ENCODE measurements at places on chromosomes 2 and 18.

GRCh38 chr2:43540021-43540779 is 55.6 kb downstream of the THADA start:
- DNase-seq, result no peak

DNA sequence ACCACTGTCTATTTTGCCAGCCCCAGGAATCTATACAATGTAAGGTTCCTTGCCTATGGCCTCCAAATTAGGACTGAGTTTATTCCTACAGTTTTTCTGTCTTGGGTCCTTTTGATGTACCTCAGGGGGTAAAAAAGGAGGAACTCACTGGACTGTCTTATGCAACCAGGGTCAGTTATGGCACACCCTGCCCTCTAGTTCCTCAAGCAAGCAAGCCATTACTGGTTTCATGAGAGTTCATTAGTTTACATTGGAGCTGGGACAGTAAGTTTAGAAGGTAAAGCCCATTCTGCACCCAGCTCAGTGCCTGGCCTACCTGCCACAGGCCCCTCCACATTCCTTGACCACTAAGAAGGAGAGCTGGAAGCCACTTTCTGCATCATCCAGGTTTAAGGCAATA is 68.7 kb upstream of the WIPF1 start:
- no peak for DNase-seq

GRCh38 chr18:28099237-28099636 is 77.7 kb downstream of the CDH2 start:
- DNase-seq, result no peak

- no peak for DNase-seq
These were observed 77.1 kb downstream of the SMAD4 start for GRCh38 chr18:51107082-51107481.

GRCh38 chr2:212156088-212156487 is 382.5 kb downstream of the ERBB4 start:
- DNase-seq, result no peak

DNA sequence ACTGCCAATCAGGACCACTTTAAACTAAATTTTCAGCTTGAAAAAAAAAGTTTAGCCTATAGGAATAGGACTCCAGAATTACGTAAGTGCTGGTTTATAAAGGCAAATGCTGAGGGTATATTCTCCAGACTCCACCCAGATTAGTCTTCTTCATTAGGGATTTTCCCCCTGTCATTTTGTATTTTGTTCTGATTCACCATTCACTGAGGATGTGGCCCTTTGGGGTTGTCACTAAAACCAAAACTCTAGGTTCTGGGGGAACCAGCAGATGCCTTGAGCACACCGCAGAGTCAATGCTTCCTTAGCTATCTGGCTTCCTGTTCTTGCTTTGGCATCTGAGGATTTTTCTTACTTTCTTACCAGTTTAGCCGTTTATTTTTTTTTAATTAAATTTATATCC is 10.5 kb downstream of the SCYGR4 start:
- no peak for DNase-seq

DNA sequence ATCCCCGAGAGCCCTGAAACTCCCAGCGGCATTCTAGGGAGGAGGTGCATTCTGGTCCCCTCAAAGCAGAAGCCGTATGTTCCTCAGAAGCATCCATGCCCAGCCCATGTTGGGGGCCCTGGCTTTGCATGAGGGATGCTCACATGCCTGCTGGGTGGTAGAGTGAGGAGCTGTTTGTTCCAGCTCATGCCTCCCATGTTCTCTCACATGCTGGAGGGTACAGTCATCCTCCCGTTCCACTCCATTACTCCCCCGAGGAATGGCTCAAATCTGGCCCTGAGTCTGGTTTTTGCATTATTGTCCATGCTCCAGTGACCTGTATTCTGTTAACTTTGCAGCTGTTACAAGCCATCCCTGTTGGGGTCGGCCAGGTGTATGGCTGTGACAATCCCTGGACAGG is 24.1 kb downstream of the SLC14A2 start:
- DNase-seq, result no peak

- no peak for DNase-seq
These were observed 69.2 kb downstream of the PRELID3A start for GRCh38 chr18:12476955-12477354.

- DNase-seq, result no peak
These were observed 28.5 kb downstream of the SMAD7 start for GRCh38 chr18:48922226-48922800.

- no peak for DNase-seq
These were observed 72.3 kb downstream of the CMPK2 start for GRCh38 chr2:6793371-6793770.

GRCh38 chr2:100928235-100928634 is 73.9 kb upstream of the RPL31 start:
- DNase-seq, result no peak

DNA sequence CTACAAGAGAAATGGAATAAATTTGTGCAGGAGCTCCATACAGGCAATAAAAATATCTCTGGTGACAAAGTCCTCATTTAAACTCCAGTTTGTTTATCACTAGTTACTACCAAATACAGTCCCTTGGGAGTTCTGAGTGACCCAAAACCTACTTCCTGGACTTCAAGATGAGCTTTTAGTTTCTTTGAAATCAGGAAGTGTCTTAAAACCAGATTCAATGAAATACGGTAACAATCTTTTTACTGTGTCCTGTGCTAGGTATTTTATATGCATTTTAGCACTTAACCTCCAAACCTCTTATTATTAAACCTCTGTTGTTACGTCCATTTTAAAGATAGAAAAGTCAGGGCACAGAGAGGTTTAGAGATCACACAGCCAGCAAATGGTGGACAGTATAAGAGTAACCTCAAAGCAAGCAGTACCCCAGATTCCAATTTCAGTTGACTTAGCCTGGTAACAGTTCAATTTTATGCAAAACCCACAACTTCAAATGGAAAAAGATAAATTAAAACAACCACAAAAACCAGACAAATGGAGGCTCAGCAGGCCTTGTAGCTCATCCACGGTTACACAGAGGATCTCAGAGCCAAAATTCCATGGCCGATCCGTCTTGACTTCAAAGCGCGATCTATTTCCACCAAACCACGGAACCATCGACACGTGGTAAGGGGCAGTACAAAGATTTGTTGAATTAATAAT is 1.3 kb upstream of the KCMF1 start:
- DNase-seq, result no peak

DNA sequence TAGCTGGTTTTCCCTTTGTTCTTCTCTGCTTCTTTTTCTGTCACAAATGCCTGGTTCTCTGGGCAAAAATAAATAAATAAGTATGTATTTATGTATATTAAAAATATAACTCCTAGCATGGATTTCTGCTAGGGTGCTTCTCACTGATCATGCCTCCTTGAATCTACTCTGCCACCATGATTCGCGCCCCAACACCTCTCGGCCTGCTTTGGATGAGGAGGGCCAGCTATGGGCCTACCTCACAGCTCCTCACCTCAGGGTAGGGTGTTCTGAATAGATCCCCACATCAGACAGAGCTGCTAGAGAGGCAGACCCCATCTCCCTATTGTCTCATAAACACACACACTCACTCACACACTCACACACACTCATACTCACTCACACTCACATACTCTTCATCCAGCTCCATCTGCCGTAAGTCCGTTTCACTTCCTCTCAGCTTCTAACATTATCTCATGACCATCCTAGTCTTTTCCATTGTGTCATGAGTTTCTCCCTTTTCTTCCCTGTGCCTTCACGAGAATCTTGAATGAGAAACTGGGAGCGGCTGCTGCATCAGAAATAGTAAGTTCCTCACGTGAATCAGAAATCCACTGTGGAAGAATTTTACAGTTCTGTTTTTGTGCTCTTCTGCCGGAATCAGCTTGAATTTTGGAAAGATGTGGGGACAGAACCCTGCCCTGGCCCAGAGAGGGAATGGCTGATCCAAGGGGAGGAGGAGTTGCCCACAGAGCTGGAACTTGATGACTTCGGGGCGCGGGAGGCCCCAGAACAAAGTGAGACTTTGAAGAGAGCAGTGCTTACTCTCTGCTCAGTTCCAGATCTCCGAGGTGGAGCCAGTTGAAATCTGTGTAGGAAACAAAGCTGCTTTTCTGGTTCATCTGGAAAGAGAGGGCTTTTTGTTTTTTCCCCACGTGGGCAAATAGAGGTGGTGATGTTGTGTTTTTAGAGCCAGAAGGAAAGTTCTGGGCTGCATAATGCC is 20.9 kb downstream of the ANXA4 start:
- no peak for DNase-seq

DNA sequence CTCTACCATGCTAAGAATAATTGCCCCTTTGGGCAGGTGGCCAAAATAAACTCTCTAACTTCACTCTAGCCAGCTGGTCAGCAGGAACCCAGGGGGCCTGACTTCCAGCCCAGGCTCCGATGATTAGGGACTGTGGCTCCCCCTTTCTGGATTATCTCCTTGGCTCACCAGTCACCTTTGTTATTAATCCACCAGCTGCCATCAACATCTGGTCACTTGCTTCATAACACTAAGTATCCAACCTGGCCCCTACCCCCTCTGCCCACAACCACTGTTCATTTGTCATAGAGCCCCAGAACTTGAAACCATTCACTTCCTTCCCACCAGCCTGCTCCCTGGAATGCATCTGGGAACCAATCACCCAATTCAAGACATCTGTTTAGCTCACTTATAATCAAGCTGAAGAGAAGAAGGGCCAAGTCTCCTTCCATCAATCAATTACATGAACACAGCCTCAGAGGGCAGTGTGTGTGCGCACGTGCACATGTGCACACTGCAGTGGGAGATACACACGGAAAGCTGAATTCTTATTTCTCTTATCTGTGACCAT is 215.1 kb downstream of the ALK start:
- no peak for DNase-seq

- no peak for DNase-seq
These were observed 82.6 kb downstream of the SP100 start for GRCh38 chr2:230498506-230499107.

DNA sequence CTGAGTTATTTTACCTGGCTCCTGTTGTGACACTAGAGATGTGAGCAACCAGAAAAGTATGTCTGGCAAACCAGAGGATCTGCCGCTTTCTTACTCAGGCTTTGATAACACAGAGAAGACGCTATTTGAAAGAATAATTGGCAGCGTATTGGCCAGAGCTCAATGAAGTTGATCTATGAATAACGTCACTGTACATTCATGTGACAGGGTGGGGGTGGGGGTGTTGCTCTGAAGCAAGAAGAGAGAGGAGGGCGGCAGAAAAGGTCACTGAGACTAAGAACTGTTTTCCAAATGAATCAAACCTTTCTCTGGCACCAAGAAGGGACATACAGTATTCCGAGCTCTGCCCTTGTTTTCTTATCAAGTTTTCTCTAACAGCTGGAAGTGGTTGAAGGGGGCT is 1.7 kb upstream of the ONECUT2 start:
- DNase-seq, result no peak

DNA sequence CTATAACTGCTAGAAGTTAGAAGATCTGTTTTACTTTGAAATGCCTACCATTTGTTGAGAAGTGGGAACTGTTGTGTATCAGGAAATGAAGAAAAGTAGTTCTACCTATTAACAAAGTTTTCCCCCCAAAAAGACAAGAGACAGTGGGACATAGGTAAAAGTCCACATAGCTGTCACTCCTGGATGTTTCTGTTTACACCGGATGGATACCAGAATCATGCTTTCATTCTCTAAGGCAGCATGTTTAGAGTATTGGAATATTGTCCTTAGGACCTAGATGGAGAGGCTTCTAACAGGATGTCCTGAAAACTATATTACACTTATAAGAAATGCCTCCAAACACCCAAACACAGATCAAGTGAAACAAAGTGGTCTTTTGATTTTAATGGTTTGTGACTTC is 143.1 kb downstream of the MCFD2 start:
- DNase-seq, result no peak

- no peak for DNase-seq
These were observed 132.8 kb upstream of the TMEFF2 start for GRCh38 chr2:192327576-192327975.

GRCh38 chr2:118607641-118608040 is 239.8 kb downstream of the EN1 start:
- no peak for DNase-seq

DNA sequence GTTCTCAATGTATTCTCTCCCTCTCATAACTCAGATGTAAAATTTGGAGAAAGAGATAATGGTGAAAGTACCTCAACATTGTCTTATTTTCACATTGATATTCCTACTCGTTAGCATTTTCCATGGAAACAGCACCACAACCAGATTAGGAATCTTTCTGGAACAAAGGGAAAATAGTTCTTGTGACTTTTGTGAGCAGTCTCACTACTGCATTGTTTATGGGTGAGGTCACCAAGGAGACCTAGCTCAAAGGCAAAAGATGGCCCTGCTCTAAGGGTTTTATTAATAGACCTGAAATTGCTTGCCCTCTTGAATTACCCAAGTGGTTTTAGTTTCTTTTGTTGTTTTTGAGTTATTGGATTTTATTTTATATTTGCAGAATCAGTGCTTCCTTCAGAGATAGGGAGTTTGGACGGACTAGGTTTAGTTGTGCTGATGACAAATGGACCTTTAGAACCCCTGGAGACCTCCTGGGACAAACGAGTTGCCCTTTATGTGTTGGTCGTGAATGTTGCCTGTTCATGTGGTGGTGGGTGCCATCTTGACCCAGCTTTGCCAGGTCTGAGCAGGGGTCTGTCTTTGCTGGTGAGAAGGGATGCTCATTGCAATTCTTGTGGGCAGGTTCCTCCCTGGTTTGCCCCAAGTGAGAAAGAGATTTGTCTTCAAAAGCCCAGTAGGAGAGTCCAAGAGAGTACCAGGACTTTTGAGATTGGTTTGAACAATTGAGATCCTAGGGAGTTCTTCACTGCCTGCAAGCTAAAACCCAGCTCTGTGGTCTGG is 58.1 kb downstream of the INPP4A start:
- DNase-seq, result no peak

DNA sequence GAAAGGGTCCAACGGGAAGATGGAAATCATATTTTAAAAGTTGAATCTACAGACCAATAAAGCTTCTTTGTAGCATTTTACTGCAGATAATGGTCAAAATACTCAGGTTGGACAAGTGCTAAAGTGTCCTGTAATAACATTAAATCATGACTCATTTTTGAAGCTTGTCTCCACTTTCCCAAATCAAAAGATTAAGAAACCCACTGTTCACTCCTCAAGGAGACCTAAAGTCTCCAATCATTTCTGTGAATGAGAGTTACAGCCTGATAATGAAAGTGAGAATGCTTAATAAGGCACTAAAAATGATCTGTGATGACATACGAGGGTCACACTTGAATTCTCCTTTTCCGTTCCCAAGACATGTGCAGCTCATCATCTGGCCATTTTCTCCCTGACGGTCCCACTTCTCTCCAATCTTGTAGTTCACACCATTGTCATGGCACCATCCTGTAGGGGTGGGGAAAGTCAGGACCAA is 53.4 kb downstream of the ATIC start:
- no peak for DNase-seq

- DNase-seq, result no peak
These were observed 121.0 kb upstream of the TWIST2 start for GRCh38 chr2:238726670-238727584.

- DNase-seq, result no peak
These were observed 26.8 kb upstream of the EPAS1 start for GRCh38 chr2:46270384-46270783.

- DNase-seq, result no peak
These were observed 39.8 kb upstream of the DDX18 start for GRCh38 chr2:117774716-117775115.

All from NCI-H460 (cell line).